PC-3 (cell line): ENCODE measurements at places on chromosomes 7 and 10. TPM values are rescaled to one million over a fixed set of nuclear protein-coding genes. Genes with fewer than 3 reads are reported as not detected.

NPTX2 gene
- not detected in 2 replicates for total RNA-seq

DNA sequence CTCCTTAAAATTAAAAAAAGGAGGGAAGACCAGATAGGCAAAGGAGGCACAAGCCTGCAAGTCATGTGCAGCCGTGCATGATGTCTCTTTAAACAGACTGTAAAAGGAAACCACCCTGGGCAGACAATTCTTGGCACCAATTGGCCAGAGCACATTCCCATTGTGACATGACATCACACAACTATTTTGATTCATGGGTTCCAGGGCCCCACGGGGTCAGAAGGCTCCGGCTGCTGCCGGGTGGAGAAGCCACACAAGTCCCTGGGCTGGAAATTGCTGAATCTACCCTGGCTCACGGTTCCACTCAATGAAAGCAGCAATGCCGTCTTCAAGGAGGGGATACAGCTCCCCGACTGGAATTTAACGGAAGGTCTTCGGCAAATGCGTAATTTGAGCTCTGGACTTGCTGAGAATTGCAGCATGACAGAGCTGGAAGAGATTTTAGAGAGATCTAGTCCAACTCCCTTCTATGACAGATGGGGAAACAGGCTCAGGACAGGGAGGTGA lies 140.5 kb downstream of the PRKAG2 start:
- no peaks in the 10 kb centered on the region for H3K36me3 ChIP-seq
- H3K4me1 ChIP-seq: peaks cover 12% of the 10 kb centered on the region
- no peaks in the 10 kb centered on the region for H3K27me3 ChIP-seq
- peak; percentile 81 for DNase-seq
- peak overlapping the region; percentile 15; the same call in 1 of the 2 replicates for H3K27ac ChIP-seq

- H3K27ac ChIP-seq: no peak overlapping the region
- no peak overlapping the region for H3K4me3 ChIP-seq
- no peak for DNase-seq
- H3K4me1 ChIP-seq: peaks cover 20% of the 10 kb centered on the region
Measured at GRCh38 chr10:29710128-29710527, 75.4 kb upstream of the SVIL start.

DNA sequence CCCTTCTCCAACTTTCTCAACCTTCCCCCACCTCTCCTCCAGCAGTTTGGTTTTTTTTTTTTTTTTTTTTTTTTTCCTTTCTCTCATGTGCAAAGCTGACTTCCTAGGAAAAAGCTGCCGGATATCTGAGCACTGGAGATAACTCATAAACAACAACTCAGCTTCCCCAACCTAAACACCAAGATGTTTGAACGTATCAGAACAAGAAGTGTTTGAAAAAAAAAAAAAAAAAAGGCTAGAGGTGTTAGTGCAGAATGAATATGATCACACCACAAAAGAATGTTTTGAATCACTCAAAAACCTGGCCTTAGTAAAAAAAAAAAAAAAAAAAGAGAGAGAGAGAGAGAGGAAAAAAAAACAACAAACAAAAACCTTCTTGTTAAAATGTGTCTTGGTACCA lies 11.2 kb downstream of the GATA3 start:
- no peak overlapping the region for H3K4me3 ChIP-seq
- H3K27ac ChIP-seq: no peak overlapping the region
- no peaks in the 10 kb centered on the region; the same call in 1 of the 2 replicates for H3K36me3 ChIP-seq
- H3K4me1 ChIP-seq: peaks cover 2% of the 10 kb centered on the region; the same call in 1 of the 2 replicates
- H3K27me3 ChIP-seq: no peaks in the 10 kb centered on the region

DNA sequence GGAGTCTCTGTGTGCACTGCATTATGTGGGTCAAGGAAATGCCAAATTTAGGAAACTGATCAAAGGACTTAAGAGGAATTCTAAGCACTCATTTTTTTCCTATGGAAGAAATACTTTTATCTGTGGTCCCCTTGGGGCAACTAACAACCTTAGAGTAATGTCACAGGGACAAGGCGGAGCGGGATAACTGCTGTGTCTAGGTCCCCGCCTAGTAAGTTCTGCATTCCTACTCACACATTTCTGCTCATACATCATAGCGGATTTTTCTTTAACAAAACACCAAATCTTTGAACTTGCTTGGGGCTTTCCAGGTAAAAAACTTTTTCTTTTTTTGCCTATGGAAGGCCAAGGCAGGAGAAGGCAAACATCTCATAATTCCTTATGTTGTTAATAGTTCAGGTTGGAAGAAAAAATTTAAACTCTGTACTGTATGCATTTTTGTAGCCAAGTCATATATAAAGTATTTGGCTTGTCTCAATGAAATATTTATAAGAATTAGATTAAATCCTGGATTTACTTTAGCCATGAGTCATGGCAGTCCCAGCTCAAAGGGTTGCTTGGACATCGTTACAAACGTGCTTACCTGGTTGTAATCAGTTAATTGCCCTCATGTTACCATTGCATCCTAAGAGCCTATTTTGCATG lies 285.0 kb downstream of the PHTF2 start:
- H3K36me3 ChIP-seq: no peaks in the 10 kb centered on the region
- peaks cover 8% of the 10 kb centered on the region for H3K4me1 ChIP-seq
- no peak overlapping the region for H3K27ac ChIP-seq
- H3K27me3 ChIP-seq: peaks cover 45% of the 10 kb centered on the region
- H3K4me3 ChIP-seq: no peak overlapping the region
